NT2/D1 (cell line): ENCODE measurements at places on chromosomes 12 and 14.

DNA sequence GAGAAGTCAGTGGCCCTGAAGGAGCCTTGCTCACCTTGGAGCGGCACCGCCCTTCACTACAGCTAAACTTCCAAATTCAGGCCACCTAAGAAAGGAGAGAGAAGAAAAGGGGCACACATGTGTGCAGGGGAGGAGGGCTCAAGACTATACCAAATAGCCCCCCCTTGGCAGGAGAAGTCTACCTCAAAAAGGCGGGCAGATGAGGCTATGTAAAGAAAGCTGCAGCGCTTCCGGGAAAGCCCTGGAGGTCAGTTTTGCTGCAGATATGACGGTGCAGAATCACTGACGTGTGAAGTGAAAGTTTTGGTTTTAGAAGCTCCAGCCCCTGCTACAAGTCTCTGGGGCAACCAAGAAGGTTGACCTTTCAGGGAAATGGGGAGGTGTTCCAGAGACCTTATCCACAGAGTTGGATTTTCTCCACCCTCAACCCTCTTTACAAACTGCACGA lies 48.2 kb upstream of the PNMA1 start:
- DNase-seq: no peak

DNA sequence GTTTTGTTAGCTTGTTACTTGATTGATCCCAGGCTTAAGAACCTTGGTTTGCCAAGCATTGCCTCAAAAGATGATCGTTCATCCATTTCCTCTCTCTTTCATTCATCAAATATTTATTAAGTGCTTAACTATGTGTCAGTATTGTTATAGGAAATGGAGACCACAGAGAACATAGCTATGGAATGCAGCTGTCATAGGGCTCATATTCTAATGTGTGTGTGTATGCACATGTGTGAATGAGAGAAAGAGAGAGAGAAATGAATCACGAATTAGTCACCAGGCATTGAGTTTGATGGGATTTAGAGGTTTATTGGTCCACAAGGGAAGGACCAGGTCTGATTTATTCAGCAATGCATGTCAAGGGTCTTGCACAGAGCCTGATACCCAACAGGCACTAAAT lies 71.0 kb upstream of the FBXO21 start:
- no peak for DNase-seq

DNA sequence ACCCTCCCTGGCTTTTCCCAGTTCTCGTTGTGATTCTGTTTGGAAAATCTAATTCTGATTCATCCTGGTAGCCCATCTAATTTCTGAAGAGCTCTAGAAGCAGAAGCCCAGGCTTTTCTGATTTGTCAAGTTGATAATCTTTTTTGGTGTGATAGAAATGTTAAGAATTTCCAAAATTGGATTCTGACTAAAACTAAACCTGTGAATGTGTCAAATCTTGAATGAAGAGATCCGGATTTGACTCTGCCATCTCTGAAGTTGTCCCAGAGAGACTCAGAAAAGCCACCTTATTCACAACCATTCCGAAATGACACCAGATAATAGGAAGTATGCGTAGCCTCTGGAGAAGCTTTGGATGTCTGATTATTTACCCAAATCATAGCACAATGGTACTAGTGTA lies 12.8 kb upstream of the CISTR start:
- no peak for DNase-seq

DNA sequence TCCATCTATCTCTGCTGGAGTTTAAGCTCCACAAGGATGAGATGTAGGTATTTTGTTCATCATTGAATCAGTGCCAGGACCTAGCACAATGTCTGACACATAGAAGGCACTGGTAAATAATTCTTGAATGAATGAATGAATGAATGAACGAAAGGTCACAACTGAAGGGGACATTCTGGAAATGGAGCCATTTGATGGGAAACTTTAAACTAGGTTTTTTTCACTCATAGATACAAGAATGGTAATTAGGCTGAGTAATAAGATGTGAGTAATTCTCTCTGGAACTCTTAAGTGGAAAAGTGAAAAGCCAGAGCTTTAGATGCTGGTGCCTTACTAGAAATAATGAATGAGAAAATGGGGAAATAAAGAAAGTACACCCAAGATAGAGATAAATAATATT lies 44.3 kb downstream of the SCN8A start:
- no peak for DNase-seq

DNA sequence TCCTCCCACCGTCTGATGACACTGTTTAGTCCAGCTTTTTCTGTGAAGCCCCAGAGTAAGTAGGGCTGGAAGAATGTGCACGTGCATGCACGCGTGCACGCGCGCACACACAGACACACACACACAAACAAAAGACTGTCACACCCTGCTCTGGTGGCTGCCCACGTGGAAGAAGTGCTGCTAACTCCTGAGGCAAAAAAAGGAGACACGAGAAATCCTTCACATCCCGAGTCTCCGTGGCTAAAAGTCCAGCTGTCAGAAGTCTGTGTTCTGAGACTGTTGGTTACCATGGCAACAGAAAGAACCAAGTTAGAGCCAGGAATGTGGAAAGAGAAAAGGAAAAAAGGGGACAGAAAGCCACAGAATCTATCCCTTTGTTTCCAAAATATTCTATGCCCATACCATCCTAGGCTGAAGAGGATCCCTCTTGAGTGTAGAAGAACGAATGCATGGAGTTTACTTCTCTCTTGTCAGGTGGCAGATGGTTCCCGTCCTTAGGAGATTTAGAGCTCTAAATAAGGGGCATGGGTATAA lies 1.6 kb upstream of the C12orf71 start:
- peak; percentile 70 for DNase-seq

DNA sequence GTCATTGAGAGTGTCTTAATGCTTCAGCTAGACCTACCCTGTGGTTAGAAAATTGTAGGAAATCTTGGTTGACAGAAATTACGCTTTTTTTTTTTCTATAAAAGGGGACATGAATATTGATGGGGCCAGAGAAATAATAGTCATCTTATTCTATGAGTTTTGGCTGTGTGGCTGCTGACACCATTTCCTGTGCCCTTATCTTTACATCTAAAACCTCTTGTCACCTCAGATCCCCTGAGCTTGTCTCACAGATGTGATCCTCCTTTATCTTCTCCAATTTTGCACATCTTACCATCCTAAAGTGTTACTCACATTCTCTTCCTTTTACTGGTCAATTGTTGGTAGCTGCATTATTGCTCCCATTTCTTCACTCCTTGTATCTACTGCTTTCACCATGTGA lies 36.1 kb downstream of the ASCL1 start:
- DNase-seq: no peak

- no peak for DNase-seq
Observed at GRCh38 chr14:98146416-98146815, 1125.6 kb downstream of the BCL11B start.

DNA sequence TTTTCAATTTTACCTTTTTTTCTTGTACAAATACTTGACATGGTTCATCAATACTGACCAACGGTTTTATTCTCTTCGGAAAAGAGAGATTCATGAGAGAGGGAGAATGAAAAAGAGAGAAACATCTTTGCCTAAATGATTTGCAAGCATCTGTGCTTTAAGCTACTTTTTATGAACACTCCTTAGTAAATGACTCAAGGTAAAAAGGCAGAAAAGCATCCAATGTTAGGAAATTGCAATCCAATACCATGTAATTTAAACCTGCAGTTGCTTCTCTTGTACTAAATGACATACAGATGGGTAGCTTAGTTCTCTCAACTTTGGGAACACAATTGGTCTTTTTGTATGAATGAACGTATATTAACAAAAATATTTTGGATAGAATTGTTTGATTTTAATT lies 46.1 kb downstream of the MSRB3 start:
- no peak for DNase-seq

DNA sequence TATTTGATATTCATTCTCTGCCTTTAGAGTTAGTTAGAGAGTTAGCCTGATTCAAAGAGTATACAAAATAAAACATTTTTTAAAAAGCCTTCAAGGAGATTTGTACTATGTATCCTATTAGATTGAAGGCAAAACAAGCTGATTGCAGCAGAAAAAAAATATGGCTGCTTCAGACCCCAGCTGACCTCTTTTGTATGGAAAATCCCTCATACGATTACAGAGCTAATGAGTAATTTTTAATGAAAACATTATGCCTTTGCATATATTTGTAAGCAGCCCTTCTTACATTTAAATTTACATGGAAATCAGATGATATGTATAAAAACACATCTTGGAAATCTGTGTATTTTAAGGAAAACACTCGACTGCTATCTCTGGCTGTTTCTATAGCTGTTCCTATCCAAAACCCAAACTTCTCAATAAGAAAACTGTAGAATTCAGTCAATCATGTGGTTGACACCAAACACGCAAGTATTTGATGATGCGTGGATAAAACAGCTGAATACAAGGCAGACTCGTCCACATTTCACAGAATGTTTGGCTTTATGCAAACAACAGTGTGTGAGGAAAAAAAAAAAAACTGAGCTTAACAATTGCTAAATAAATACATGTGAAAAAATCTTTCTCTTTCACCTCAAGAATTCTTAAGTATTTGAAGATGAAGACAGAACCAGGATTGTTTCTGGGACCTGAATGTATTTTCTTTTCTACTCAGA lies 275.3 kb downstream of the EGLN3 start:
- no peak for DNase-seq

- no peak for DNase-seq
Observed at GRCh38 chr12:95804291-95804690, 13.7 kb upstream of the NTN4 start.

- DNase-seq: no peak
Observed at GRCh38 chr14:78451319-78451695, 281.1 kb downstream of the NRXN3 start.

GRCh38 chr12:118964988-118965387 lies 16.4 kb upstream of the SRRM4 start:
- DNase-seq: no peak
